ENCODE measurements at places on chromosomes 12 and 14.

DNA sequence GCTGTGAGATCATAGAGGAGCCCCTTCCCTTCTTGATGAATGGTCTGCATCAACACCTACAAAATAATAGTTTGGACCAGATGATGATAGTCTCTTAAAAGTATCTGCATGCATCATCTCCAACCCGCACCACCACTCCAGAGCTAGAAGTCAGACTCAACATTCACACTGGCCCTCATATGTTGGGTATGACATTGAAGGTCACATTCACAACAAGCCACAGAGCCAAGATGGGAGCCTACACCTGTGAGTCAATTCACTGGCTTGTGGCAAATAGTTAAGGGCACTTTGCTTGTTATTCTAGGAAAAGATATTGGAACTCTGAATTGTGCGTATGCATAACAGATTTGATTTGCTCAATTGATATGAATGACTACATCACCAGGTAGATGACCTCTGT, 1197.9 kb downstream of the VRK1 start:
- no peak for DNase-seq

DNA sequence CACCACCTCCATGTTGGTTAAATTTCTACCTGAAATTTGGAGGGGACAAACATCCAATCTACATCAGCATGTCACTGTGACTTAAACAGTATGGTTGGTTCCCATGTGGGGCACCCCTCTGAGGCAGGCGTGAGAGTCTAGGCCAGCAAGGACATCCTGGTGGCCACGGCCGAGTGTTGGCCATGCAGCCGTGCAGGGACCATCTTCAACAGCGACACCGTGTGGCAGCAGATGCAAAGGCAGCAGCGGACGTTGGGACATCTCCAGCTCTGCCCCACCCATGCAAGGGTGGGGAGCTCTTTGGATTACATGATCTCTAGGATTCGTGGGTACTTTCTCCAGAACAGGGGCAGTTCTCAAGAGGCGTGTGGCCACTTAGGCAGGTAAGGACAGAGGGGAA, 49.8 kb downstream of the NOC4L start:
- DNase-seq: no peak

- DNase-seq: no peak
These were observed 17.2 kb downstream of the NECAP1 start for GRCh38 chr12:8099235-8099634.

GRCh38 chr14:73217411-73217810, 19.9 kb upstream of the PAPLN start:
- no peak for DNase-seq

DNA sequence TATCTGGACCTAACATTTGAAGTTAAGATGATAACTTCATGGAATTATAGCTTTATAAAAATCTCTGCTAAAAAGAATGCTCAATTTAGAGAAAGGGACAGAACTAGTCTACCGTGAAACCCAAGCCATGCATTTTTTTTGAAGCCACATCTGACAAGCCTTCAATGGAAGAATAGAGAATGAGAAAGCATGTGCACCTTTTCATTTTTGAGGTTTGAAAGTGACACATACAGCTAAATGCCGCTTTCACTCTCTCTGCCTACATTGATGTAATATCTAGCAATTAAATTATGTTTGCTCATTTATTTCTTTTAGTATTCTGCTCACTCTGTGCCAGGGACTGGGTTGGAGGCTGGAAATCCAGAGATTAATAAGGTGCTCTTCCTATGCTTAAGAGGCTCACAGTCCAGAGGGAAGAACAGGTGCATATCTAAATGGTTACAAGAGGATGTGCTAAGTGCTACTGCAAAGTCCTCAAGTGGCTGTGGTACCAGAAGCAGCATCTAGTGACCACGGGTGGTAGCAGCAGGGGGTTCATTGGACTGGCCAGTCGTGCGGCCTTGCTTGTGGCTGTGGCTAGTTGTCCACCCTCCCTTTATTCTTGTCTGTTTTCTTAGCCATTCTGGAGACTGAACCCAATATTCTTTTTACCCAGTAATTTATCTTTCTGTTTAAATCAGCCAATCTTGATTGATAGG, 60.4 kb downstream of the PPP1R36 start:
- no peak for DNase-seq

DNA sequence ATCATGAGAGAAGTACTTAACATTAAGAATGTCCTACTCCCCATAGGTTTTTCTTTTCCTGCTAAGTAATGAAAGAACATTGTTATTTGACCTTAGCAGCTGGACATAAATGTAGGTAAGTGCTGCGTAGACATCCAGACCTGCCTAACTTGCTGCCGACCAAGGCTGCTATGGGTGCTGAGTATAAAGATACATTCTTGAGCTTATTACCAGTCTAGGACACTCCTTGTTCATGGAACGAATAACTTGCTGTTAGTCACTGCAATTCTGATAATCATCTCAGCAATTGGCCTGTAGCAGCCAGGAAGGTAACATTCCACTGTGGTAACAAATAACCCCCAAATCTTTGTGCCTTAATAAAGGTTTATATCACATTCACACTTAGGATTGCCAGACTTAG, 478.1 kb downstream of the VRK1 start:
- DNase-seq: no peak

DNA sequence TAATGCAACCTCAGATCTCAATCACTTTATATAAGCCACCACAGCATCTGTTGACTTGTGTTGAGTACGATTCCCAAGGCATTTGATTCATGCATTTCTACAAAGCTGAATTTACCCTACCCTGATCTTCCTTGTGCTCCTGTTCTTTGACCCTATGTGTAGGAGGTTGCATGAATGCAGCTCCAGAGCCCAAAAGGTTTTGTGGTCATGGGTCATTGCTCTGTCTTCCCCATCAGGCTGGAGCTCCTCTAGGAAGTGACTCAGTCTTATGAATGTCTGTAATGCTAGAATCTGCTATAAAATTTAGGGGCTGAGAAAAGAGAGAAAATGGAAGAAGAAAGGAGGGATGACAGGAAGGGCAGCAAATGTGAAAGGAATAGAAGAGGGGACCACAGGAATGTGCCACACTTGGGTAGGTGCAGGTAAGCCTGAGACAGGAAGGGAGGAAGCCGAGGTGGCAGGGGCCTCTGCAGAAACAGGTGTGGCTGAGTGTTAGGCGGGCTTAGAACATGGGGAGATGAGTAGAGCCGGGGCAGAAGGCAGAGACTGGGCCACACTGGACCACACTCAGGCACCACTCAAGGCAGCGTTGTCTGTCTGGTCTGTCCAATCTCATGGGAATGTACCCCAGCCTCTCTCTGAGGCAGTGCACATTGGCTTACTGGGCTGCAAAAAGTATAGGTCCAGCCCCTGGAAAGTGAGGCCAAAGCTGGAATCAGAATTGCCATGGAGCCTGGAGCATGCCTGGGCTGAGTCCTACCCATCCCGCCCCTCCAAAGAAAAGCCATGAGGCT, 334.1 kb downstream of the BCL11B start:
- no peak for DNase-seq

- no peak for DNase-seq
These were observed 110.0 kb downstream of the ATP23 start for GRCh38 chr12:58051378-58051777.

GRCh38 chr12:69329669-69330428, 18.3 kb upstream of the LYZ start:
- DNase-seq: no peak

DNA sequence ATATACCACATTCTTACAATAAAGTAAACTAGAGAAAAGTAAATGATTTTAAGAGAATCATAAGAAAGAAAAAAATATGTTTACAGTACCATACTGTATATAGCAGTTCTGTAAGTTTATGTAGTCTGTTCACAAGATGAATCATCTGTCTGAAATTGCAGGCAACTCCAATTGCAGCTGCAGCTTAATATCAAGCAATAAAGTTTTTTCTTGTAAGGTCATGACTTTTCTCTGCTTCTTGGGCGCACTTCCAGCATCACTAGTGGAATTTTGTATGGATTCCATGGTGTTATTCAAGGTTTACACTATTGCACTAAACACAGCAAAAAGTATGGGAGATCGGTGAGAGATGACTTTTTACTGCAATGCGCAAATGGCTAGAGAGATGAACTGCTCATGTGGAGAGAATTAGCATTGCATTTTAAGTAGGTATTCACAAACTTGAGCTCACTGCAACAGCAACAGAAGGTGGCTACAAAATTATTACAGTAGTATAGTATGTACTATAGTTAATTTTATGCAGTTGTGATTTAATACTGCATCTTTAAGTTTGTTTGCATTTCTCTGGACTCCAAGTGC, 445.4 kb upstream of the OR4E1 start:
- DNase-seq: no peak

DNA sequence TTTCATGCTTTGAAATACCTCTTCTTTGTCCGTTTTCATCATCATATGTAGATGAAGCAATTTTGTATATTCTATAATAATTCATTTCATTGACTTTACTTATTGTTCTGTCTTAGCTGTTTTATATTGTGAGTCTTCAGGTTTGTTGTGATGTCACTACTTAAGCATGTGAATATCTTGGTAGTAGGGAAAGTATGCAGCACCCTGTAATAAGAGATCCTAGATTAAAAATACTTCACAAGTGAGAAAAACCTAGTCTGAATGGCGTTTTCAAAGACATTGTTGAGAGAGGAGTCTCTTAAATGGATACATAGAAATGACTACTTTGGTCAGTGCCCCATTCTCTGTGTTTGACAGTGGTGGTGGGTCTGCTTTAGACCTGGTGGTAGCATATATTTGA, 61.4 kb downstream of the SLC16A7 start:
- no peak for DNase-seq

- DNase-seq: no peak
These were observed 49.5 kb upstream of the FOXN3 start for GRCh38 chr14:89466484-89466883.
